ENCODE measurements at places on chromosomes 11 and 22. TPM values are rescaled to one million over a fixed set of nuclear protein-coding genes. Genes with fewer than 3 reads are reported as not detected.

DNA sequence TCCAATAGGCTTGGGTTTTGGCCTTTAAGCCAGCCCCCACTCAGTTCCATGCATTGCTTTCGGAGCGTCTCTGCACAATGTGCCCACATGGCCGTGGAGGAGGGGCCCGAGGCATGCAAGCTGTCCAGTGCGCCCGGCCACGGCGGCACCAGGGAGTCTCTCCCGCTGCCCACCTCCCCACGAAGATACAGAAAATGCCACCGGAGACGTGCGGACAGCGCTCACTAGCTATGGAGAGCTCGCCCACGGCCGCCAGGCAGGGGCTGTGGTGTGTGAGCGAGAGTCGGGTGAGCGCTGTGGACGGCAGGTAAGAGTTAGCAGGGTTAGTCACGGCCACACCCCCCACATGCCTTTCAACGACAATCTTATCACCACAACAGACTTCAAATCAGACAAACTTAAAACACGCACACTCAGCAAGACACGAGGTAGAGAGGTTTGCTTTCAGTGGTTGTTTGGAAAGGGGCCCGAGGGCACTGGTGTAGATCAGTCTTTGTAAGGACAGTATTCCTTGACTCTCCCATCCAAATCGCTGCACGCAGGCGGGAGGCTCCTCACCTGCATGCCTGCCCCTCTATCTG lies 18.7 kb upstream of the BID start:
- no peak for DNase-seq

- DNase-seq: no peak
Observed at GRCh38 chr11:6544921-6545850, 48.1 kb downstream of the DNHD1 start.

- DNase-seq: no peak
Observed at GRCh38 chr22:24386937-24387471, 40.4 kb upstream of the ADORA2A start.

DNA sequence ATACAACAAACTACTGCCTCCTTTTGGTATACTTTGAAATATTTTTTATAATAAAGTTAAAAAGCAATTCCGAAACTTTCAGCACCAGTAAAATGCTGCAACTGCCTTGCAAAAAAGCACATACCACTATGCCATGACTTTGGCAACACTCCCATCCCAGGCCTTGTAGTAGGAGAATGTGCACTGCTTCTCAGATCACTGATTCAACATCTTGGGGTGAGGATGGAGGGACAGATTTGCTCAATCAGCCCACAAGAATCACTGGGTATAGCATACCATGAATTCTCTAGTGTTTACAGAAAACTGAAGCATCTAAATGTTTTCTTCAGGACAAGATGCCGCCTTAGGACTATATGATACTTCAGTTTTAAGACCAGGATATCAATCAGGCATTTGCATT lies 14.9 kb downstream of the EIF4ENIF1 start:
- DNase-seq: peak; percentile 83

DNA sequence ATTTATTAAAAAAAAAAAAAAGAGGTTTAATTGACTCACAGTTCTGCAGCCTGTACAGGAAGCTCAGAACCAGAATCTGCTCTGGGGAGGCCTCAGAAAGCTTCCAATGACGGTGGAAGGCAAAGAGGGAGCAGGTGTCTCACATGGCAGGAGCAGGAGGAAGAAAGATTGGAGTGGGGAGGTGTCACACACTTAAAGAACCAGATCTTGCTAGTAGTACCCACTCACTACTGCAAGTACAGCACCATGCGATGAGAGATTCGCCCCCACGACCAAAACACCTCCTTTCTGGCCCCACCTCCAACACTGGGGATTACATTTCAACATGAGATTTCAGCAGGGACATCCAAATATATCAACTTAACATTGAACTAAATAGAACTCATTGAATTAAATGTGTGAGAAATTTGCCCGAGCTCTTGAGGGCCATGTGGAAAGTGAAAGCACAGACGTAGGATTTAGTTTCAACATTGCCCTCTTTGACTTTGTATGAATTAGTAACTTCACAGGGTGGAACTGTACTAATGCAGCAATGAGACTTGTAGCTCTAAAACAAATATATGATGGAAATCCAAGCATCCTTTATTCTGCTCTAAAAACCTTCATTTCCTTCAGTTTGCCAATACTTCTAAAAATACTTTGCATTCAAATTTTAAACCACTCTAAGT lies 628.2 kb downstream of the FAM181B start:
- DNase-seq: no peak

GRCh38 chr11:117669062-117669461 lies 128.0 kb downstream of the DSCAML1 start:
- no peak for DNase-seq

GRCh38 chr11:80379620-80380278 lies 938.9 kb upstream of the TENM4 start:
- DNase-seq: no peak

DNA sequence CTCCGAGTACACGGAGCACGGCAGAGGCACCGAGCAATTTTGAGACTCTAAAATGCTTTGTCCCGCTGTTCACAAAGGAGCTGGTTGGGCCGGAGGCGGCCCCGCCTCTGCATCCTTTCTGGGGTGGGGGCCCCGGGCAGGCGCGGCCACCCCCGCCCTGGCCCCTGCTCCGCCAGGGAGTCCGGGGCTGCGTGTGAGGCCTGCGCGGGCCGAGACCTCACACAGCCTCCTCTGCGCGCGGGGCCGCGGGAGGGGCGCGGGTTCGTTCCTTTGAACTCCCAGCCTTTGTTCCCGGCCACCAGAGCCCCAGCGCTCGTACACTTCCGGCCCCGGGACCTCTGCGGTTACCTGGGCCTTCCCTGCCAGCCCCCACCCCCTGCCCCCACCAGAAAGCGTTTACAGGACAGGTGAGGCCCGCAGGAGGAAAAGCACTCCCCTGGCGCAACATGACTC lies 1.6 kb downstream of the FGF19 start:
- DNase-seq: no peak

DNA sequence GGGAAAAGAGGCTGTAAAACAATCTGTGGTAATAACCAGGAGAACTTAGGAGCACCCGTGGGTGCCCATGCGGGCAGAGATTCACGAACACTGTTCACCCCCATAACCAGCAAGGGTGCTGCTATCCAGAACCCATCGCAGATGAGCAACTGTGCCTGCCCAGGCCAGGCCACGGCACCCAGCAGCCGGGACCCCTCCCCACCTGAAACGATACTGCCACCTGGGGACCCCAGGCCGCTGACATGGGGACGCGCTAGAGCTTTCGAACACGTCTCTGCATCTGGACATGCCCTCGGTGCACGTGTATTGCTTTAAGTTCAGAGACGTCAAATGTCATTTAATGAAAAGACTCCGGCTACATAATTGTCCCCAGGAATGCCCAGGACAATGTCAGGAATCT lies 14.3 kb upstream of the MUC2 start:
- no peak for DNase-seq

DNA sequence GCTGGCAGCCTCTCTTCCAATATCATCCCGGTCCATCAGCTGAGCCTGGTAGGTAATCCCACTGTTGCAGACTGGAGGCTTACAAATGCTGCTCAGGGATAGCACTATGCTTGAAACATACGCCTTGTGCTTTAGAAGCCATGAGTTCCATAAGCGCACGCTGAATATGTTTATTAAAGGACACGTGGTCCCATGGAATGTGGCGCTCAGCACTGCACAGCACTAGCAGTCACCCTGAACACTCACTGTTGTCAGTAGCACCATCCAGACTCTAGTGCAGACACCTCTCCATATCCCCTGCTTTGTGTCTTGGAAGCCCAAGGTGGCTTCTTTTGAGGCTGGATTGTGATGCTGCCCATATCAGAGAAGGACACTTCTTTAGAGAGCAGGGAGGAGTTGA lies 120.9 kb downstream of the MAML2 start:
- no peak for DNase-seq

GRCh38 chr11:7442588-7443215 lies 42.6 kb upstream of the OLFML1 start:
- peak; percentile 40 for DNase-seq

The LMNTD2 gene
- total RNA-seq: 0.89 TPM

The GLB1L2 gene
- not detected for total RNA-seq

The GRK3 gene
- total RNA-seq: not detected

The PDE2A gene
- not detected for total RNA-seq

The SNX32 gene
- not detected for total RNA-seq

The EXPH5 gene
- total RNA-seq: 0.91 TPM

The OR51B2 gene
- total RNA-seq: not detected

The CRYBA4 gene
- total RNA-seq: not detected
